Right lobe of liver (tissue), 6 donors: ENCODE measurements at places on chromosomes 4 and X. TPM values are rescaled to one million over a fixed set of nuclear protein-coding genes. Genes with fewer than 3 reads are reported as not detected.

Gene FBXL5
- total RNA-seq, result 59.5 TPM

DNA sequence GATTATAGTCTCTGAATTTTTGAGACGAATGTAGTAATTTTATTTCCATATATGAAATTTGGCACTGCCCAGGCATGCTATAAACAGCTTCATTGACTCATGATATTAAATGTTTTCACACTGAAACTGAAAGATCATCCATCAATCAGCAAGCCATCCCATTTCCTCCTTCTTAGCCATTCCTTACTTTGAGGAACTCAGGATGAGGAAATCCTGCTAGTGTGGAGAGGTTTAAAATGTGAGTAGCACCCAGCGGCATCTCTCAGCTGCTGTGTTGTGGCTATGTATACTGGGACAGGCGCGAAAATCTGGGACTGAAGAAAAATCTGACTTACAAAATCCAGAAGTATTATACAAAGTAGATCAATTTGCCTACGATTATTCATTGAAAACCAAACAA is 52.1 kb downstream of the PTCHD1 start:
- no peak for DNase-seq

GRCh38 chrX:84339507-84340364 is 151.7 kb upstream of the RPS6KA6 start:
- no peak for DNase-seq

DNA sequence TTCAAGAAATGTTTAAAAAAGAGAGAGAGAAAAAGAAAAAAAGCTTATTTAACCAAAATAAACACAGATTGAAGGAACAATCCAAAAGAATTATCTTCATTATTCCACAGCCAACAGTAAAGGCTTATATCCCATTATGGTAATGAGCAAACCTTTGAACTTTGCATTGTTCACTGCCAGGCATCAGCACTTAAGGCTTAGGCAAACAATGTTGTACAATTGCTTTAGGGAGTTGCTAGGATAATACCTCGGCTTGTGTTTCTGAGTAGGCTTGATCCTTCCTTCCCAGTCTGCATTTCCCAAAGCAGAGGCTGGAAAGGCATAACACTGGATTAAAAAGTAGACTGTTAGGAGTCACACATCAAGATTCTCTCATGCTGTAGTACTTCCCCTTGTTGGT is 352.7 kb upstream of the IGFBP7 start:
- DNase-seq, result no peak

DNA sequence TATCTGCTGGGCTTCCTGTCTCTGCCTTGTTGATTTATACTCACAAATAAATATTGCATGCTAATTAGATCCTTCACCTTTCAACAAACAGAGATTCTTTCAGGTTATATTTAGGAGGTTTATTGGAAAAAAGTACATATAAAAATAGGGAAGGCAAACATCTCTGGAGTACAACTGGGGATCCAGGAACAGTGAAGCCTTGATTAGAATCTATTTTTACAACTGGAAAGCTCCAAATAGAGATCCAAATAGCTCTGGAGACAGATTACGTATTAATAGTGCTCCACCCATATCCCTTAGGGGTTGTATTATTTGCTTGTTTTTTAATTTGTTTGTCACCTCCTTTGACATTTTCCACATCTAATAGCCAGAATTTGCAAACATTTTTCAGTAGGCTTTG is 46.9 kb upstream of the MAP9 start:
- no peak for DNase-seq

DNA sequence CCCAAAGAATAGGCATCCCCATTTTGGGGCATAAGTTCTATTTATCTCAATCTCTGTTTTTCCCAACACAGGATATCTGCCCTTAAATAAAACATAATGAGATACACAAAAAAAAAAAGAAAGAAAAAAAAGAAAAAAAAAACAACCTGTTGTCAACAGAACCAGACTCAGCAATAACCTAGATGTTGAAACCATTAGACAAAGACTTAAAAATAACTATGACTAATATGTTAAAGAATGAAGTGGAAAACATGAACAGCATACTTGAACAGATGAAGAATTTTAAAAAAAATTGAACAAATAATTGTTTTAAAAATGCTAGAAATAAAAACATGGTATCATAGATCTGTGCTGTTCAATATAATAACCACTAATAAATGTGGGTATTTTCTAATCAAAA is 93.4 kb upstream of the RXFP1 start:
- DNase-seq, result no peak

Gene ATOH1
- total RNA-seq, result not detected

Gene P2RY8
- 0.37 TPM for total RNA-seq

Gene STPG2
- 0.46 TPM for total RNA-seq

DNA sequence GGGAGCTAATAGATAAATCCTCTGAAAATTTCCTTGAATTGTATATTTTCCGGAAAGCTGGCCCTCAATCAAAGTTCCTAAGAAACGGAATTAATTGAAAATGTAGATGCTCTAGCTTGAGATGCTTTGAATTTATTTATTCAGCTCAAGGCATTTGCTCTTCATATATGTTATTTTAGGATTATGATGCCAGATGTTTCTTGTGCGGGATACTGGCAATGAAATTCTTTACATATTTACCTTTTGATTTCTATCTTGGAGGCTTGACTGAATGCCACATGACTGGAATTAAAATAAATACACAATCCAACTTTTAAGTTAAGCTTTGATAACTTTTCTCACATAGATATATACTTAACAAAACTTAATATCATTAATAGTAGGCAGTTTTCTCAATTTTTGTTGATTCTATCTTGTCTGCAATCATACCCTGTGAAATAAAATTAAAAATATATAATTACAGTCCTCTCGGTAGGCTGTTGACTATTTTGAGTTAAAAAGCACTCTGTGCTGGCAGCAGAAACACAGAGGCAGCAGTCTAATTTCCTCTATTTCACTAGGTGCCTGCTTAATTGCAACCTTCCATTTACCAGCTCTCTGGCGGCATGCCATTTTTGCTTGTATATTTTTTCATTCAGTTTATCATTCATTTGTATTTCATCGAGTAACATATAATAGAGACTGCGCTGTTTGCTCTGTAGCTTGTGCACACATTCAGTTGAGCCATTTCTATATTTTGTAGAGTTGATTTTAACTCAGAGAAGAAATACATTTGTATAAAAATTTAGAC is 991.5 kb downstream of the ADGRL3 start:
- DNase-seq, result no peak

Gene RAB39B
- 0.05 TPM for total RNA-seq

DNA sequence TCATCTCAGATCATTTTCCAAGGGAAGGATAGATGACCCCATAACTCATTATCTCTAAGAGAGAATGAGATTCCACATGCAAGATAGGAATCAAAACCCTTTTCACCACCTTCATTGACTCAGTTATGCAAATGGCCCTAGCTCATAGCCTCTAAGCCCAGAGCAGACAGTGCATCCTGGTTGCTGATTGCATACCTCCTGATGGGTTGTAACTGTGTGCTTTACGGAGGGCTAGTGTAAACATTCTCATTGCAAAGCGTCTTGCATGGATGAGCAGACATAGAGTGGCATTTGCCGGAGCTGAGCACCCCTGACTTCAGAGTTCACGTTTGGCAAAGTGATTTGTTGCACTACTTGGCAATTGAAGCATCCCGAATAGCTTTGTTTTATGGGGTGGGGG is 151.0 kb downstream of the VCX3A start:
- DNase-seq, result no peak

- no peak for DNase-seq
Measured at GRCh38 chrX:146907391-146908240, 93.1 kb upstream of the CXorf51A start.

Gene TSPAN6
- total RNA-seq, result 39.8 TPM

- DNase-seq, result no peak
Measured at GRCh38 chr4:39825741-39826231, 127.8 kb downstream of the UBE2K start.

GRCh38 chr4:173195109-173195508 is 26.5 kb downstream of the GALNT7 start:
- DNase-seq, result no peak

Gene BEND4
- total RNA-seq, result 0.31 TPM
